ENCODE measurements at places on chromosomes 2 and 18.

DNA sequence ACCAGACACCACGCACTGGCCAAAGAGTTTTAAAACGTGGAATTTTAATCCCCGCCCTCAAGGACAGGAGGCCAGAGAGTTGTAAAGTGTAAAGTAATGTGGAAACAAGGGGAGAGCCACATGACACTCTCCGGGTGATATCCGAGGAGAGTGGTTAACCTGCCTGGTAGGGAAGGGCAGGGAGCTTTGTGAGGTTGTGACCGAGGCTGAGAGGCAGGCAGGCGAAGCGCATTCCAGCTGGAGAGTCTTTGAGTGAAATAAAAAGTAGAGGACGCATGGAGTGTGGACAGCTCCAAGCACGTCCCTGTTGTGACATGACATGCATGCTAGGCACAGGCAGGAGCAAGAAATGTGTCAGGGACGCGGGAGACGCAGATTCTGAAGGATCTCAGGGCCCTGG is 539.5 kb downstream of the RNF144A start:
- no peak for DNase-seq

GRCh38 chr2:123717636-123718334 is 307.3 kb upstream of the CNTNAP5 start:
- DNase-seq, result peak; percentile 3

- no peak for DNase-seq
Observed at GRCh38 chr2:11419781-11420180, 46.2 kb downstream of the E2F6 start.

DNA sequence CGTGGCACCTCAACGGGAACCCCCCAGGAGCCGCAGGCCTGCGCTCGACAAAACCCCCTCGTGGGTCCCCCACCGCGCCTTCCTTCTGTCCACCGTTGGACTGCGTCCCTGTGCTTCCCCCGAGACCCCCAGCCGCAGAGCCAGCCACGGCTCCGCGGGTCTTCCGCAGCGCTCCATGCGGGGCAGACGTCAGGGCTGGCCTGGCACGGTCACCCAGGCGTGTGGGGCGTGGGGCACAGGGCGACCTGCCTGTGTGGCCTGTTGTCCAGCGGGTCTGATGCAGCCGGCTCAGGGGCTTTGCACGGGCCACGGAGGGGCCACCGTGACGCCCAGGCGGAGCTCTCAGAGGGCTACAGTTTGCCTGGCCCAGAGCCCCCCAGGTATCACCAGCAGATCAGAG is 11.0 kb downstream of the NFATC1 start:
- no peak for DNase-seq

DNA sequence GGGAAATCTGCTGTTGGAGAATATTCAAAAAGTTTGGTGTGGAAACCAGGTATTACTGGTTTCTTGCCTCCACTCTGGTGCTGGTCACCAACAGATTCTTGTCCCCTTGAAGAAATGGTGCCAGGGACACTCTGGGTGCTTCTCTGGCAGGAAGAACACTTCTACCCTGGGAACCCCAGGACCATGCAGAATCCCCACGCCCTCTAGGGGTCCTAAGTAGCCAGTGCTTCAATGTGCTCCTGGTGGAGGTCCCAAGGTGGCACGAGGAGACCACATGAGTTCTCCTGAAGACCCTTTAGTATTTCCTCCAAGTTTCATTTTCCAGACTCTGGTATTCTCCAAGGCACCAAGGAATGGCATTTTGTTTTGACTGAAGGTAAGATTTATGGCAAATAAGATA is 380.6 kb downstream of the TSN start:
- peak; percentile 40 for DNase-seq

- peak; percentile 75 for DNase-seq
Observed at GRCh38 chr2:43127208-43127940, 99.0 kb downstream of the ZFP36L2 start.

GRCh38 chr2:207255565-207256470 is 90.1 kb upstream of the KLF7 start:
- DNase-seq, result no peak

GRCh38 chr2:120809609-120810440 is 74.2 kb downstream of the GLI2 start:
- DNase-seq, result no peak

- no peak for DNase-seq
Observed at GRCh38 chr2:207313947-207314346, 148.2 kb upstream of the KLF7 start.

- no peak for DNase-seq
Observed at GRCh38 chr18:7464245-7464966, 102.7 kb upstream of the PTPRM start.

GRCh38 chr18:37532917-37533316 is 32.7 kb downstream of the CELF4 start:
- no peak for DNase-seq

DNA sequence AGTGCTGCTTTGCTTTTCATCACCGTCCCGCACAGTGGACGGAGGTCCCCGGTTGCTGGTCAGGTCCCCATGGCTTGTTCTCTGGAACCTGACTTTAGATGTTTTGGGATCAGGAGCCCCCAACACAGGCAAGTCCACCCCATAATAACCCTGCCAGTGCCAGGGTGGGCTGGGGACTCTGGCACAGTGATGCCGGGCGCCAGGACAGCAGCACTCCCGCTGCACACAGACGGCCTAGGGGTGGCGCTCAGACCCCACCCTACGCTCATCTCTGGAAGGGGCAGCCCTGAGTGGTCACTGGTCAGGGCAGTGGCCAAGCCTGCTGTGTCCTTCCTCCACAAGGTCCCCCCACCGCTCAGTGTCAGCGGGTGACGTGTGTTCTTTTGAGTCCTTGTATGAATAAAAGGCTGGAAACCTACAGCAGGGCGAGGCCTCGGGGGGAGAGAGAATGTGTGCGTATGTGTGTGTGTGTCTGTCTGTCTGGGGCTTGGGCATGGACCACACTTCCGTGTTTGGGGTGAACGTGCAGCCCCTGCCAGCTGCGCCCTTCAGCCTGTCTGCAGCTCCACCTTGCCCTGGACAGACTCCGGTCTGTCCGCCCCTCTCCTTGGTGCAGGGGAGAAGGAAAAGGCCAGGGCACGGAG is 32.3 kb downstream of the GPC1 start:
- DNase-seq, result peak; percentile 56

Data from SK-N-SH (cell line).